Neural crest cell (in vitro differentiated cells): ENCODE measurements at places on chromosomes 16 and 17. TPM values are rescaled to one million over a fixed set of nuclear protein-coding genes. Genes with fewer than 3 reads are reported as not detected.

Gene MFAP4
- total RNA-seq: 0.26 and 0.43 TPM in 2 replicates

Gene TPSG1
- total RNA-seq: not detected in 2 replicates

DNA sequence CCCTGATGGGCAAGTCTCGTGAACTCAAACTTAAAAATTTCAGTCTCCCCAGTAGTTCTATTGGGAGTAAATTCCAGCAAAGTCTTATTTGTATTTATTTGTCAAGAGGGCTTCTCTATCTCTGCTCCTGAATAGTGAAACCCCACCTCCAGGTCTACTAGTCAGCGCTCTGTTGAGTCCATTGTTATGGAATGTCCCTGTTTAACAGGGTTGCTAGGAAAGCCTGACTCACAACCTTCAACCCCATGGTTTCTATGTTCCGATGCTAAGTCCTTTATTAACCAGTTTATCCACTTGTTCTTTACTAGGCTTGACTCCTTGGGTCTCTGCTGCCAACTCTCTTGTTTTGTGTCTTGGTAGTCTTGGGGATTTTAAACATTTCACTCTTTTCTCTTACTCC lies 250.7 kb upstream of the MYOCD start:
- no peak for DNase-seq

- DNase-seq: peak; percentile 96
Observed at GRCh38 chr16:48117217-48118105, 38.3 kb downstream of the ABCC12 start.

- no peak for DNase-seq
Observed at GRCh38 chr16:11615748-11616447, 29.2 kb upstream of the LITAF start.

- no peak for DNase-seq
Observed at GRCh38 chr17:57356719-57357391, 100.5 kb downstream of the MSI2 start.

- no peak for DNase-seq
Observed at GRCh38 chr16:89893642-89894548, 20.5 kb downstream of the TCF25 start.

GRCh38 chr16:84193480-84193879 lies 2.5 kb downstream of the ADAD2 start:
- no peak for DNase-seq

DNA sequence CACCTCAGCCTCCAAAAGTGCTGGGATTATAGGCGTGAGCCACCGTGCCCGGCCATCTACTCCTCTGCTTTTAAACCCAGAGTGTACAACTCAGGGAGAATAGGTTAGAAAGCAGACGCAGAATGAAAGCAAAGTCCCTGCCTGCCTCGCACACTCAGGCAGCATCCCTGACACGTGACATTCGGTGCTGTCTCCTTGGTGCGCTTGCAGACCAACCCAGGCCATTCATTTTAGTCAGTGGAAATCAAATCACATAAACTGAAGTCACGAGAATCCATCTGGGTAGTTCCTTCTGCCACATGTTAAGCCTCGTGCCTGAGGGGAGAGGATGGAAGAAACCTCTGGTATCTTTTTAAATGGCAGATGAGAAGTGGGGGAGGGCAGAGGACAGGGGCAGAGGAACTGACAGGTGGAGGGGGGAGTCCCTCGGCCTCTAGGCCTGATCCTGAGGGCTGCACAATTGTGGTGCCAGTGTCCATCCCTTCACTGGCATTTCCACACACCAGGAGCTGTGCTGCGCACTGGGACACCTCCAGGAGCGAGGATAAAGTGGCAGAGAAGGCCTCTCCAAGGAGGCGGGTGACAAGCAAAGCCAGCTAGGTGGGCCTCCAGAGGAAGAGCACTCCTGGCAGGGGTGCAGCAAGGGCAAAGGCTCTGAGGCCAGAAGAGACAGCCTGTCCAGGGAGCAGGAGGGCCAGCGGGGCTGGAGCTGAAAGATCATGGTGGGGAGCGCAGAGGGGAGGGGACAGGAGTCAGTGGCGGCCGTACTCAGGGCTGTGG lies 196.3 kb downstream of the KATNIP start:
- DNase-seq: no peak

GRCh38 chr16:46658925-46659324 lies 30.1 kb downstream of the VPS35 start:
- no peak for DNase-seq

GRCh38 chr16:7313170-7313569 lies 19.5 kb upstream of the RBFOX1 start:
- DNase-seq: peak; percentile 22

DNA sequence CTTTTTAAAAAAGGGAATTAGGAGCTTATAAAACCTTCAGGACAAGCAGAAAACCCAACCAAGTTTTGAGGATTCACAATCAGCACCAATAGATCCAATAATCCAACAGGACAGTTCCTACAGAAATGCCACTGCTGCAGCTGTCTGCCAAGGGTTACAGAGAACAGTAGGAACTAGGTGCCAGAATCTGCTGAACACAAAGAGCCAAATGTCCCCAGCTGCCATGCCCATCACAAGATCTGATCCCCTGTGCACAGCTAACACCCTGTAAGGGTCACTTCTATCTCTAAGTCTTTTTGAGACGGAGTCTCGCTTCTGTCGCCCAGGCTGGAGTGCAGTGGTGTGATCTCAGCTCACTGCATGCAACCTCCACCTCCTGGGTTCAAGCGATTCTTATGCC lies 262.3 kb downstream of the STX8 start:
- no peak for DNase-seq

DNA sequence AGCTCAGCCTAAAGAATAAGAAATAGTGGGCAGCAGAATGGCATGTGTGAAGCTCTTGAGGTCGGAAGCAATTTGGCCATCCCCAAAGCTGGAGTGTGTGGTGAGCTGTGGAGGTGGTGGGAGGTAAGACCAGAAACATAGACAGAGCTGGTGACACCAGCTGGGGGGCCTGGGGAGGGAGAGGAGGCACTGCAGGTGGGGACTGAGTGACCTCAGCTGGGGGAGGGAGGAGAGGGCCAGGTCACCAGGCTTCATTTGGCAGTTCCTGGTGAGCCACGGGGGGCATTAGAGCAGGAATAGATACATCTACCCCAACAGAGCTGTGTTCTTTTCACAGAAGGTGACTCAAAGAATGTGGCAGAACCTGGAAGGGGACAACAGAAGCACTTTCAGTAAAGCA lies 31.9 kb downstream of the WFDC1 start:
- no peak for DNase-seq

- DNase-seq: peak; percentile 65
Observed at GRCh38 chr16:14003074-14003570, 68.0 kb upstream of the MRTFB start.

- no peak for DNase-seq
Observed at GRCh38 chr17:7816926-7817642, 16.9 kb upstream of the KDM6B start.
